Activated gamma-delta T cell treated with Interleukin-2 at 50 U/mL for 16 hours (primary cell): ENCODE measurements at places on chromosomes 5 and 9.

DNA sequence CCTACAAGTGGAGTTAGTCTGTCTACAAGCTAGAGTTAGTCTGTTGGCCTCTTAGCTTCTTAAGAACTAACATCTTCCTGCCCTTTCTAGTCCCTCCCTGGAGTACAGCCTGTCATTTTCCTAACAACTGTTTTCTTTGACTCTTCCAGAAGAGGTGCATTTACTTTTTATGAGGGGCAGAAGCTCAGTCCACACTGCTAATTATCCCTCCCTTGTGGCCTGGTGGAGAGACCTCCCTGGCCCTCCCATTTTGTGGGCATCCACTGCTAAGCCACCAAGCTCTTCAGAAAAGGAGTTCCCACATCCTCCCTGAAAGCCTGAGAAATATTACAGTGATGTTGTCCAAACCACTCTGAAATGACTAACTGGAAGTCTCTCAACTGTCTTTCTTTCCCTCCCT is 8.0 kb downstream of the MAP1B start:
- no peak for DNase-seq

- DNase-seq: no peak
Observed at GRCh38 chr5:134240421-134240962, 14.6 kb upstream of the PPP2CA start.

DNA sequence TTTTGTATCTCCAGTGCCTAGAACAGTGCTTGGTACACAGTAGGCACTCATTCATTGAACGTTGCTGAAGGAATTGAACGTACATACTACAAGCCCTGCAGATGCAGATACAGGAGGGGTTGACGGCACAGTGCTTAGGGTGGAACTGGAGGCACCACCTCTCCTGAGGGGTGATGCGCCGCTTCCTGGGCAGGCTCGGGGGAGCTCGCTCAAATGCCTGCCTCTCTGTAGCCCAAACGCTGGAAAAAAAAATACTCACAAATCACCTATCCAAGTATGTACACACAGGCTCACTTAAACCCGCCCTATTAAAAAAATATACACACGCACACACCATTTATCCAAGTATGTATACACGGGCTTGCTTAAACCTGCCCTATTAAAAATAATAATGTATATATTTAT is 536 bp upstream of the COMMD10 start:
- DNase-seq: no peak

- no peak for DNase-seq
Observed at GRCh38 chr5:60810438-60811085, 33.5 kb downstream of the ELOVL7 start.

- no peak for DNase-seq
Observed at GRCh38 chr5:127133071-127133470, 59.8 kb upstream of the C5orf63 start.

GRCh38 chr5:27216367-27216950 is 178.1 kb upstream of the CDH9 start:
- no peak for DNase-seq

DNA sequence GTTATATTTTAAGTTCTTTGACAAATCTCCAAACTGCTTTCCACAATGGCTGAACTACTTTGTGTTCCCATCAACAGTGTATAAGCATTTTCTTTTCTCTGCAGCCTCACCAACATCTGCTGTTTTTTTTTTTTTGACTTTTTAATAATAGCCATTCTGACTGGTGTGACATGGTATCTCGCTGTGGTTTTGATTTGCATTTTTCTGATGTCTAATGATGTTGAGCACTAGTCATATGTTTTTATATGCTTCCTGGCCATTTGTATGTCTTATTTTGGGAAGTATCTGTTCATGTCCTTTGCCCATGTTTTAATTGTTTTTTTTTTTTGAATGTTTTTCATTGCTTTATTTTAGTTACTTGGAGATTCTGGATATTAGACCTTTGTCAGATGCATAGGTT is 196.6 kb downstream of the PLK2 start:
- DNase-seq: no peak

DNA sequence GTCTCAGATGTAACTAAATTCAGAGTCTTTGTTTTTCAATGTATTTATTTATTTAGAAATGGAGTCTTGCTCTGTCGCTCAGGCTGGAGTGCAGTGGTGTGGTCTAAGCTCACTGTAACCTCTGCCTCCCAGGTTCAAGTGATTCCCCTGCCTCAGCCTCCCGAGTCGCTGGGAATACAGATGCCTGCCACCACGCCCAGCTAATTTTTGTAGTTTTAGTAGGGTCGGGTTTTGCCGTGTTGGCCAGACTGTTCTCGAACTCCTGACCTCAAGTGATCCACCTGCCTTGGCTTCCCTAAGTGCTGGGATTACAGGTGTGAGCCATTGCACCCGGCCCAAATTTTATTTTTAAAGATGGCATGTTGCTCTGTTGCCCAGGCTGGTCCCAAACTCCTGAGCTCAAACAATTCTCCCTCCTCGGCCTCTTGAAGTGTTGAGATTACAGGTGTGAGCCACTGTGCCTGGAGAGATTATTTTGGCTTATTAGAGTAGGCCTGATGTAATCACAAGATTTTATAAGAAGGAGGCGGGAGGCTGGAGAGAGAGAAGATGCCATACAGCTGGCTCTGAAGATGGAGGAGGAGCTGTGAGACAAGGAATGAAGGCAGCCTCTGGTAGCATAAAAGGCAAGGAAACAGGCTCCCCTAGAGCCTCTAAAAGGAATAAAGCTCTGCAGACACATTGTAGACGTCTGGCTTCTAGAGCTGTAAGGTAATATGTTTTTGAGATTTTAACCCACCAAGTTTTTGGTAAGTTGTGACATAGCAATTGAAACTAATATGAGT is 12.9 kb upstream of the KLF9 start:
- no peak for DNase-seq

GRCh38 chr5:40654377-40654991 is 25.2 kb upstream of the PTGER4 start:
- no peak for DNase-seq

DNA sequence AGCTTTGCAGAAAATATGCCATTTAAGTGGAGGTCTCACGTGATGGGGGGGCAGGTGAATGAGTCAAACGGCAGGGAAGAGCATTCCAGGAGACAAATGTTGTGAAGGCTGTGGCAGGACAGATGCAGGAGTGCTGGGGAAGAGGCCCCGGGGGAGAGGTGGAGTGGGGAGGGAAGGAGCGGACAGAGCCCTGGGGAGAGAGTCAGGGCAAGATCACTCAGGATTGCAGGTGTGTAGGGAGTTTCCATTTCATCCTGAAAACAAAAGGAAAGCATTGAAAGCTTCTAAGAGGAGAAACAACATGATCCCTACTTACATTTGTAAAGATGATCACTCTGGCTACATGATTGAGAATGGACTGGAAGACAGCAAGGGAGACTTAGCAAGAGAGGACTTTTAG is 323.3 kb downstream of the ASTN2 start:
- no peak for DNase-seq

DNA sequence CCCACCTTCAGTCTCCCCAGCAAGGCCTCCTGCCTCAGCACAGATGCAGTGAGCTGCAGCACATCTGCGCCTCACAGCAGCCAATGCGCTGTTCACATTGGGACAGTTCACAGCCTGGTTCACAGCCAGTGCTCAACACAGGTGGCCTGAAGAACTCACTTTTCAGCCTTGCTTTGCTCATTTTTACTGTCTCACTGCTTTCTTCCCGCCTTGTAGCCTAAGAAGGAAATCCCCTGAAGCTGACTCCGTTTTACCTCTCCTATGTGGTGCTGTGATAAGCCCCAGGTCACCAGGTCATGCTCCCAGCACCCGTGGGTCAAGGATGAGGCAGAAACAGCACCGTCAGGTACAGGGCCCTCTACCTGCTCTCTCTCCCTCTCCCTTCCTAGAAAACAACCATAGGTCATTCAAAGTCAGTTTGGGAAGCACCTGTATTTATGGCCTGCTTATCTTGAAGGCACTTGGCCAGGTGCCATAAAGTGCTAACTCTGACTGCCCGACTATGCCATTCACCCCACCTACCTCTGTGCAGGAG is 1.1 kb downstream of the GCNT4 start:
- peak; percentile 4 for DNase-seq

DNA sequence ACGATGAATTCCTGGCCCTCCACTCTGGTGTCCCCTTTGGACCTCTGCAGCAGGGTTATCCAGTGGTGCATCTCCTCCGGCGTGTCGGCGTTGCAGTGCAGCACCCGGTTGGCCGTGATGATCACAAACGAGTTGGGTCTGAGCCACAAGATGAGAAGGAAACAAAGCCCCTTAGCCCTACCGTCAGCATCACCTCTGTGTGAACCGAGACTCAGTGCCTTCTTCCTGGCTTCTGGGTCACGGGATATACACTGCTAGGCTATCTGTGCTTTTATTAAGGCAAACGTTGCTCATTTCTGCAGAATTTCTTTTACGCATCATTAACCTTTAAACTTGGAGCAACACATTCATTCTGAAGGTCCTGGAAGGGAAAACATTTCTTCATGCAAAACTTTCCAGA is 65.1 kb upstream of the RETREG1 start:
- DNase-seq: no peak

- DNase-seq: no peak
Observed at GRCh38 chr9:89770531-89771174, 165.8 kb downstream of the GADD45G start.

- DNase-seq: no peak
Observed at GRCh38 chr5:95347506-95348120, 43.6 kb upstream of the FAM81B start.

DNA sequence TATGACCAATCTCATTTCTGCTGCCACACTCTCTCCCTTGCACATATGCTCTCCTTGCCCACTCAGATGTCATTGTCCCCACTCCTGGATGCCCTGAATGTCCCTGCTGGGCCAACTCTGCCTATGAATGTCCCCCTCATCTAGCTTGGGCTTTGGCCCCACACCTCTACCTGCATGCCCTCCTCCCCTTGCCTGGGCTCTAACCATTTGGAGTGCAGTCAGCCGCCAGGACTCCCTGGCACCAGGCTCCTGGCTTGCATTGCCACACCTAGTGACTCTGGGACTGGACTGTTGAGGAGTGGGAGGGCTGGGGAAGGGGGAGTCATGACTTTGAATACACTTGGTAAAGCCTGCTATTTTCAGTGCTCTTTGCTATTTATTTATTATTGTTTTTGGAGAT is 41.6 kb upstream of the POMT1 start:
- no peak for DNase-seq

- DNase-seq: no peak
Observed at GRCh38 chr5:179967489-179967888, 59.8 kb upstream of the TBC1D9B start.

GRCh38 chr5:67047160-67047559 is 149.4 kb downstream of the CD180 start:
- DNase-seq: no peak

DNA sequence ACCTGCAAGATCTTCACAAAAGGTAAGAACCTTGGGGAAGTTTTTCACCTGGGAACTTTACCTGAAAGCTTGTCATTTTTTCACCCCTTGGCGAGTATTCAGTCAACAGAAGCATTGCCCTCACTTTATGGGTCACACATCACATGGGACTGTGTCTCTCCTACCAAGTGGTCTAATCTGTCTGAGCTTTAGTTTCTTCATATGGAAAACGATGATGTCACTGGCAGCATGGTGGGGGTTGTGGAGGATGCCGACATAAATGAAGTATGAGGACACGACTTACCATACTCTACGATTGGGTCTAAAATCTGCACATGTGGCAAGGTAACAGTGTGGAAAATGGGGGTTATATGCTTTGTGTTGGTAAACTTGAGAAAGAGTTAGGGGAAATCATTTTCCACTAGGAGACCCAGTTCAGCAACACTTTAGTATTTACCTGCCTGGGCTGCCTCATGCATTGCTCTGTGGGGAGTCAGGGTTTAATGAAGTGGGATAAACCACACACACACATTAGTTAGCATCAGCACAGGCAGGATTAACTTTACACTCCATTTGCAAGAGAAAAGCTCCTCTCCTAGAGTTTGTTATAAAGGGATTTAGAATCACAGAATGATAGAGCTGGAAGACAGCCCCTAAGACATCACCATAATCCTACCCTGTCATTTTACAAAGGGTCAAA is 19.8 kb upstream of the PAX5 start:
- no peak for DNase-seq

- no peak for DNase-seq
Observed at GRCh38 chr9:127562841-127563401, 49.2 kb upstream of the STXBP1 start.

GRCh38 chr9:134811673-134812342 is 68.8 kb upstream of the FCN2 start:
- DNase-seq: no peak

DNA sequence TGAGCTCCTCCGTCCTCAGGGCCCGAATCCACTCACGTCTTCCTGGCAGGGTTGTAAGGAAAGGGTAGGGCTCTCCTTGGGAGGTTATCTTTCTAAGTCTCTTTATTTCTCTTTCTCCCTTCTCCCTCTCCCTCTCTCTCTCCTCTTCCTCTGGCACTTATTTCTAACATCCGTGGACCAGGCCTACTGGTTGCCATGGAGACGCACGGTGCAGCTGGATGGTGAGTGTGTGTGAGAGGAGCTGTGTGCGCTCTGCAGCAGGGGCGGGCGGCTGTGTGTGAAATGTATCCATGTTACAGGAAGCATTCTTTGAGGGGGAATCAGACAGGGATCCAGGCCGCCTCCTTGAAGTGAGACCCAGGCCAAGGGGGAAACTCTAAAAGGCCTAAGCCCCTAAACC is 32.2 kb downstream of the PCDH1 start:
- no peak for DNase-seq

DNA sequence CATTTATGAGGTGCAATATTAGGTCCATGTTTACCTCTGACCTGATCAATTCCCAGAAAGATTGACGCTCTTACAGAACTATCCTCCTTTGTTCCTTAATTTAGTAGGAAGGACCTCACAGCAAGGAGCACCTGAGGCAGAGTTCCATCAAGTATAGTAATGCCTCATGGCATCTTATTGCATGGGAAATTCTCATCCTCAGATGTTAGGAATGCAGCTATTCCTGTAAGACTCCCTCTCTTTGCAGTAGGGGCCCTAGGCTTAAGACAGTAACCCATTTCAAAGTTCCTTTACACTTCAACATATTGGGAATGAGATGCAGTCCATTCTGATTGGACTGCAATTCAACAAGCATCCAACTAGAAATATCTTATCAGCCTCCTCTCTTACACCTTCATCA is 69.8 kb downstream of the SLCO4C1 start:
- DNase-seq: no peak

GRCh38 chr9:99398241-99398640 is 176.2 kb downstream of the SEC61B start:
- DNase-seq: no peak

GRCh38 chr9:249025-249424 is 34.4 kb downstream of the DOCK8 start:
- no peak for DNase-seq

- DNase-seq: no peak
Observed at GRCh38 chr9:71895955-71896354, 15.0 kb downstream of the ABHD17B start.

DNA sequence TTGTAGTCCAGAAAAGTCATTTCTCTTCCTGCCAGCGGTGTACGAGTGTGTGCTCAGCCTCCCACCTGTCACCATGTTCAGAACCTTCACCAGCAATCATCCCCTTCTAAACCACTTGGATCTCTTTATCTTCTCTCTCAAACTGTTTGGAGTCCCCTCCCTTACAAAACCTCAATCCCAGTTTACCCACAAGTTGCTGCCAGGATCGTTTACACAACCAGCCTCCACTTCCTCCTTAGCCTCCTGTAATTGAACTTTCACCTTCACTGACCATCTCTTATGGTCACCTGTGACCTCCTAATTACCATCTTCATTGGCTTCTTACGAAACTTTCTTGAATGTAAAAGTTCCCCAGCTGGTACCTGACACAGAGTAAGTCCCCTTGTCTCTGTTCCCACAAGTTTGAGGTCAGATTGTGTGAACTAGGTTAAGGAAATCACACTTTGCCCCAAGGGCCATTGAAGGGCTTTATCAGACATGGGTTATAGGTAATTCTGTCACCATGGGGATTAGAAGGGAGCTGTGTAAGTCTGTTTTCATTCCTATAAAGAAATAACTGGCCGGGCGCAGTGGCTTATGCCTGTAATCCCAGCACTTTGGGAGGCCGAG is 20.0 kb downstream of the RNF44 start:
- no peak for DNase-seq
